Spinal cord (tissue), 10 donors: ENCODE measurements at places on chromosomes 4 and X. TPM values are rescaled to one million over a fixed set of nuclear protein-coding genes. Genes with fewer than 3 reads are reported as not detected.

Gene CPZ
- 34.4 TPM for total RNA-seq

Gene UBQLN2
- 31.4 TPM for total RNA-seq

Gene BCORL1
- total RNA-seq, result 5.2 TPM

Gene CPE
- 592 TPM for total RNA-seq

Gene RTL9
- 1.2 TPM for total RNA-seq

Gene KIAA1210
- total RNA-seq, result 2.1 TPM

DNA sequence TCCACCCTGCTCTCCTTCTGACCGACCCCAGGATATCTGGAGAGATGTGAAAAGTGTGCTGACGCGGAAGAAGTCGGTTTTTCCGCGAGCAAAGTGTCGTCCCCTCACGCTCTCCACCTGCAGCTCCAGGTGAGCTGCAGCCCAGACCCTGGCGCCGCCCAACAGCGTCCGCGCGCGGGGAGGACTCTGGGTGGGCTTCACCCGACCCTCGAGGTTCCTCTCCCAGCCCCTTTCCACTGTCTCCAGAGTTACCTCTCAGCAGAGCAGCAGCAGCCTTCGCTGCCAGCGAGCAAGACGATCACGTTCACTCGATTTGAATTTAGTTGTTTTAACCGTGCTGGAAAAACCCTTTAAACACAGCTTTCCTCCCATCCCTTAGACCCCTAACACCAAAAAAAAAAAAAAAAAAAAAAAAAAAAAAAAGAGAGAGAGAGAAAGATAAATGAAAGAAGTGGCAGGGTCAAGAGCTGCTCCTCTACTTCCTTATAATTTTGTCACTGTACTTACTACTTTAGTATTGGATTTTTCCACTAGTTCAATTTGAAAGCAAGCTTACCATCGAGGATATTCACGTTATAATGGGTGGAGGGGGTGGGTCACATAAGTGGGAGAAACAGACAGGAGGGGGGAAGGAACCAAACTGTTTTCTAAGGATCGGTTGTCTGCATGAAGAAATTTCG, 758 bp upstream of the NR3C2 start:
- peak overlapping the region; percentile 91 for H3K4me3 ChIP-seq
- H3K36me3 ChIP-seq, result no peaks in the 10 kb centered on the region
- peaks cover 13% of the 10 kb centered on the region for H3K27me3 ChIP-seq
- peak; percentile 63 for DNase-seq

DNA sequence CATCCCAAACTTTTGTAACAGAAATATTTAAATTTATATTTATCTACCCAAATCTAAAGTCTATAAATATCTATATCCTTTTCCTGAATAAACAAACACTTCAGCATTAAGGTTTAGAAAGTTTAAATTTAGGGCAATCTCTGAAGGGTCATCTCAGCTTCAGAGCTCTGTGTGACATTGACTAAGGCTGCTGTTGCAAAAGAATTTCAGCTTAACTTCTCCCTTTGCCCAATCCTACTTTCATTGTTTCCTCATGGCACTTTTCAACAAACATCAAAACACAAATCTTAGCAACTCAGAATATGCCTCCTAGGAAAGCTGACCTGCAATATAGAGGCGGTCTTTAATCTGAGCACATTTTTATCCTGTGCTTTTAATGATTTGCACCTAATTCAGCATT, 79.7 kb upstream of the BANK1 start:
- no peaks in the 10 kb centered on the region for H3K36me3 ChIP-seq
- no peak overlapping the region for H3K4me3 ChIP-seq
- no peaks in the 10 kb centered on the region for H3K27me3 ChIP-seq
- no peak overlapping the region for H3K27ac ChIP-seq

DNA sequence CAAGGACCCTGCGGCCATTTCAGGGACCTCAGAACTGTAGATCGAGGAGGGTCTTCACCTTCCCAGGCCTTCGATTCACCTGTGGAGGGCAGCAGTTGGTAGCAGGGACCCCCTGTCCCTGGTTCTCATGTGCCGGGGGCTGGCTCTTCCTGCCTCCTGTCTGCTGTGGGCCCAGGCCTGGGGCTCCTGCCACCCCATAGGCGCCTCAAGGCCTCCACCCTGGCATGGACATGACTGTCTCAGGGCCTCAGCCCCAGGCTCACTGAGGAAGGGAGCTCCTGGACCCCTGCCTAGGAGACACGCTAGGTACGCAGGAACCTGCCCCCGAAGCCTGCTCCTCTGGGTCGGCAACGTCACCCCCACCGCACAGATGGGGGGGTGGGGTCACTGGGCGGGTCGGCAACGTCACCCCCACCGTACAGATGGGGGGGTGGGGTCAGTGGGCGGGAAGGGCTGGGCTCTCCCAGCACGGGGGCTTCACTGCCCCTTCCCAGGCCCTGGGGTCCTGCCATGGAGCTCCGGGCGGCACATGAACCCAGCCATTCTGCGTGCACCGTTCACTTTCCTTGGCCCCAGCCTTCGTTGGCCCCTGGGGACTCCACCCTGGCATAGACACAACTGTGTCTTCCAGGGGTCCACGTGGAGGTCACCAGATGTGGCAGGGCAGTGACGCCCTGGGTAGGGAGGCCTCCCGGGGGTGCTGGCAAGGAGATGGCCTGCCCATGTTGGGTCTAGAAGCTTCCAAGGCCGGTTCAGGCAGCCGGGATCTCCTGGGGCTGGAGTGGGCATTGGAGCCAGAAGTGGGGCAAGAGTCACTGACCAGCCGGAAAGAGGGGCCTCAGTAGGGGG, 3.5 kb upstream of the HGFAC start:
- peaks cover 81% of the 10 kb centered on the region for H3K36me3 ChIP-seq
- H3K4me1 ChIP-seq, result peaks cover 32% of the 10 kb centered on the region
- no peak overlapping the region for H3K27ac ChIP-seq
- no peak overlapping the region for H3K4me3 ChIP-seq

GRCh38 chrX:143095816-143096215, 70.1 kb downstream of the SPANXN4 start:
- H3K4me3 ChIP-seq, result no peak overlapping the region
- no peaks in the 10 kb centered on the region for H3K4me1 ChIP-seq
- DNase-seq, result no peak
- H3K27me3 ChIP-seq, result no peaks in the 10 kb centered on the region
- no peaks in the 10 kb centered on the region for H3K36me3 ChIP-seq

DNA sequence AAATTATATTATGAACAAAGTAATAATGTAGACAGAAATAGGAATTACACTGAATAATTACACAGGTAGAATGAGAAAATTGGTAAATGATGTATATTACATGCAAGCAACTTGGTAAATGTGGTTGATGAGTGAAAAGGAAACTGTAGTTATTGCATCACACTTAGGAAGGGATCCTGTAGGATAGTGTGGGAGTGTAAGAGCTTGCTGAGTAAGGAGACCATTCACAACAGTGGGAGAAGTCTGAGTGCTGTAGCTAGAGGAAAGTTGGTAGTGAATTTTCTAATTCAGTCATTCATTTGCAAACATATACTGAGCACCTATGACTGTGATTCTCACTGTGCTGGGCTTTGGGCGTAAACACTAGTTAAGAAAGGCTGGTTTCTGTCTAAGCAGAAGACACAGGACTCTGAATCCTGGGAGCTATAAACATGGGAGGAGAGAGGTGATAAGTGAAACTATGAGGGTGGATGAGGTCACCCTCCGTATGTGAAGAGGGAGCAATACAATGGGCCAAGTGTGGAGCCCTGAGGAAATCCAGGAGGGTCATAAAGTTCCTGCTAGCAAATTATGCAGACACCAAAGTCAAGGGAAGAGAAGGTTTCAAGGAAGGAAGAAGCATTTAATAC, 14.2 kb upstream of the CPE start:
- no peaks in the 10 kb centered on the region for H3K36me3 ChIP-seq
- no peak overlapping the region for H3K27ac ChIP-seq
- H3K4me3 ChIP-seq, result no peak overlapping the region
- H3K27me3 ChIP-seq, result no peaks in the 10 kb centered on the region

- no peaks in the 10 kb centered on the region for H3K36me3 ChIP-seq
- H3K4me1 ChIP-seq, result peaks cover 3% of the 10 kb centered on the region
- peaks cover 5% of the 10 kb centered on the region for H3K27me3 ChIP-seq
- H3K4me3 ChIP-seq, result no peak overlapping the region
These were observed 30.8 kb upstream of the SCOC start for GRCh38 chr4:140342620-140343019.

GRCh38 chr4:17664755-17665154, 50.3 kb downstream of the MED28 start:
- H3K27me3 ChIP-seq, result no peaks in the 10 kb centered on the region
- no peak overlapping the region for H3K27ac ChIP-seq
- H3K4me1 ChIP-seq, result no peaks in the 10 kb centered on the region
- no peak overlapping the region for H3K4me3 ChIP-seq
- H3K36me3 ChIP-seq, result no peaks in the 10 kb centered on the region

DNA sequence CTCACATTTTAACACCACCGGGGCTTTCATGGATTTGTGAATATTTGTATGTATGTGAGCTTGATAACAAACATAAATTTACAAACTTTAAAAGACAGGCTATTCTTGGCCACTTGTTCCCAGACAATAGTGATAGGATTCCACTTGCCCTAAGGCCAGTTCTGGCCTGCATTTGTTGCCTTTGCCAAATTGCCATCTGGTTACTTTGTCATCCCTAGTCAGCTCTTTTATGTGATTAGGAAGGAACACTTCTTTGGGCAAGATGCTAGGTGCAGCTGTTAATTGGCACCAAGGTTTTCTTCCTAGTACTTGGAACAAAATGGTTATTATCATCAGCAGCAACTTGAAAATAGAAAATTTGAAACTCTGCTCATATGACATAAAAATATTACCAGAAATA, 63.3 kb downstream of the CCSER1 start:
- H3K4me1 ChIP-seq, result no peaks in the 10 kb centered on the region
- no peaks in the 10 kb centered on the region for H3K27me3 ChIP-seq
- no peak for DNase-seq
- no peak overlapping the region for H3K27ac ChIP-seq
